ENCODE measurements at places on chromosomes 4 and X.

- no peak for DNase-seq
Observed at GRCh38 chr4:3715855-3716630, 50.1 kb upstream of the ADRA2C start.

- no peak for DNase-seq
Observed at GRCh38 chr4:131316086-131316485, 1833.0 kb upstream of the PCDH10 start.

- no peak for DNase-seq
Observed at GRCh38 chrX:42242004-42242403, 318.6 kb upstream of the CASK start.

DNA sequence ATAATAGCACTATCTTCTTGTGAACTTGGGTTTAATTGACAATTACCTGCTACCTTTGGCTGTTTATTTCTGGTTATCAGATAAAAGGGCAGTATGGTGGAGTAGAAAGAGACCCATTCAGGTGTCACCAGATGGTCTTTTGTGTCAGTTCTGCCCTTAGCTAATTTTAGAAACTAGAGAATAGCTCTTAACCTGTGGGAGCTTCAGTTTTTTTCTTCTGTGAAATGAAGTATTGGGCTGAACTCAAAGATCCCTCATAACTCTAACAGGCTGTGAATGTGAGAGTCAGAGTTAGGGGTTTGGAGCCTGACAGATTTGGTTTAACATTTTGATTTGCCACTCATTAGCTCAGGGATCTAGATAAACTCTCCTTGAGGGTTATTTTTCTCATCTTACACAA, 335.2 kb downstream of the PPP1R2C start:
- DNase-seq: no peak

DNA sequence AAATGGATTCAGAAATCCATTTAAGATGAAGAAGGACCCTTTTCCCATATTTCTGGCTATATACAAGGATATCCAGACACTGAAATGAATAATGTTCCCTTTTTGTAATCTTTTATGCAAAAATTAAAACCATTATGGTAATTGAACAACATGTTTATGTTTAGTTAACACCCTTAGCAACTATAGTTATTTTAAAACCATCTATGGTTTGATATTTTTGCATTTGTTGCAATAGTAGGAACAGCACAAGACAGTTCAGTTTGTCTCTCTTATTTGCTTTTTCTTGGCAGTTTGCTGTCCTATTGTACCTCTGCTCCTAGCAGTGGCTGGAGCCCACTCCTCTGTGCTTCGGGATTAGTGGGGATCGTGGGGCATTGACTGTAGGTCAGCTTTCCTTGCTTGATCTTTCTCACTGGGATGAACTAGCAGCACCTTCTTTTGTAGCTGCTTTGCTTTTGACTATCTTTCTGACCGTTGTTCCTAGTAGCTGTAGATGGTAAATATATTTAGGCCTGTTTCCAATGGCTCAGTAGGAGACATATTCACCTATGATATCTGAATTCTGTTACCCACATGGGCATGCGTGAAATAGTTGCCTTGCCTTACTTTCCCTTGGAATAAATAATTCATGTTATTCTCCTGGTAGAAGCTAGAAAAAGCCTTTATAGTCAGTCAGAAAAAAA, 12.8 kb downstream of the HTT start:
- DNase-seq: no peak

- DNase-seq: no peak
Observed at GRCh38 chr4:102640669-102641068, 120.1 kb downstream of the MANBA start.
